ENCODE measurements at places on chromosomes 13 and 19. TPM values are rescaled to one million over a fixed set of nuclear protein-coding genes. Genes with fewer than 3 reads are reported as not detected.

GRCh38 chr19:17680230-17680722, 7.9 kb downstream of the UNC13A start:
- peaks cover 24% of the 10 kb centered on the region for H3K27me3 ChIP-seq
- H3K27ac ChIP-seq: no peak overlapping the region
- no peak for DNase-seq

DNA sequence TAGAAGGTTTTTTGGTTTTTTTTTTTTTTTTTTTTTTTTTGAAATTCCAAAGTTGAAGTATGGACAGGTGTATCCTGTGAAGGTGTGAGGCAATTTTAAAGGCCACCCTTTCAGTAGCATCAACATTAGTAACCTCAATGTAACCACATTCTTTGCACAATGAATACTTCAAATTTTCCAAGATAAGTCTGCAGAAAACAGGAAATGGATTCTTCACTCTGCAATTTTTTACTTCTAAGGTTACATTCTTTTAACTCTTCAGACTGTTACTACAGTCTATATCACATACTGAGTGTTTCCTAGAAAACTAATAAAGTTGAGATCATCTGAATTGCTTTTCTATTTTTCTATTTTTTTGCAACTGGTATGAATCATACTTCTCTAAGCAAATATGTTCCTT, 569.0 kb upstream of the GPC6 start:
- DNase-seq: no peak
- no peaks in the 10 kb centered on the region for H3K4me1 ChIP-seq
- H3K36me3 ChIP-seq: no peaks in the 10 kb centered on the region
- H3K27me3 ChIP-seq: no peaks in the 10 kb centered on the region

GRCh38 chr19:46388311-46389095, 24.9 kb downstream of the CCDC8 start:
- peaks cover 34% of the 10 kb centered on the region for H3K36me3 ChIP-seq
- H3K27ac ChIP-seq: no peak overlapping the region
- no peak for DNase-seq
- H3K4me3 ChIP-seq: no peak overlapping the region
- no peaks in the 10 kb centered on the region for H3K27me3 ChIP-seq
- H3K4me1 ChIP-seq: no peaks in the 10 kb centered on the region

DNA sequence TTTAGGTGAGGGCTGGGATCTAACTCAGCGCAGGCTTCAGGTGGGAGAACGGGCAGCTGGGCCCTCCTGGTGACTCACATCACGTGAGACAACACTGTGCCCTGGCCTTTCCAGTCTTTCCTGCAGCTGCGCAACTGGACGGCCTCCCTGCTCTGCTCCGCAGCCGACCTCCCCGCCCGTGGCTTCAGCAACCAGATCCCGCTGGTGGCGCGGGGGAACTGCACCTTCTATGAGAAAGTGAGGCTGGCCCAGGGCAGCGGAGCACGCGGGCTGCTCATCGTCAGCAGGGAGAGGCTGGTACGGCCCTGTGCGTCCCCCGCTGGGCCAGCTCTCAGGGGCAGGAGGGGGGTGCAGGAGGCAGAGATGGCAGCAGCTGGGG, 8.8 kb downstream of the SPPL2B start:
- peaks cover 3% of the 10 kb centered on the region for H3K36me3 ChIP-seq
- peak; percentile 67 for DNase-seq
- no peaks in the 10 kb centered on the region for H3K27me3 ChIP-seq
- H3K4me3 ChIP-seq: no peak overlapping the region
- peaks cover 4% of the 10 kb centered on the region for H3K4me1 ChIP-seq
- no peak overlapping the region for H3K27ac ChIP-seq

GRCh38 chr13:103803349-103803748, 737.1 kb upstream of the SLC10A2 start:
- no peaks in the 10 kb centered on the region for H3K27me3 ChIP-seq
- no peaks in the 10 kb centered on the region for H3K36me3 ChIP-seq
- no peak overlapping the region for H3K4me3 ChIP-seq
- H3K27ac ChIP-seq: no peak overlapping the region
- H3K4me1 ChIP-seq: no peaks in the 10 kb centered on the region

DNA sequence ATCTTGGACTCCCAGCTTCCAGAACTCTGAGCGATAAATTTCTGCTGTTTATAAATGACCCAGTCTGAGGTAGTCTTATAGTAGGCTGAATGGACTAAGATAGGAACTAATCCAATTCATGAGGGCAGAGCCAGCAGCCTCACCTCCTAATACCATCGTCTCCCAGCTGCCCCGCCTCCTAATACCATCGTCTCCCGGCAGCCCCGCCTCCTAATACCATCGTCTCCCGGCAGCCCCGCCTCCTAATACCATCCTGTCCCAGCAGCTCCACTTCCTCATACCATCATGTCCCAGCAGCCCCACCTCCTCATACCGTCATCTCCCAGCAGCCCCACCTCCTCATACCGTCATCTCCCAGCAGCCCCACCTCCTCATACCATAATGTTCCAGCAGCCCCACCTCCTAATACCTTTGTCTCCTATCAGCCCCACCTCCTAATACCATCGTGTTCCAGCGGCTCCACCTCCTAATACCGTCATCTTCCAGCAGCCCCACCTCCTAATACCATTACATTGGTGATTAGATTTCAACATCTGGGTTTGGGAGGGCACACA, 2.4 kb upstream of the ARGLU1 start:
- peaks cover 29% of the 10 kb centered on the region for H3K4me1 ChIP-seq
- no peak overlapping the region for H3K4me3 ChIP-seq
- H3K27me3 ChIP-seq: no peaks in the 10 kb centered on the region
- no peaks in the 10 kb centered on the region for H3K36me3 ChIP-seq
- no peak for DNase-seq

DNA sequence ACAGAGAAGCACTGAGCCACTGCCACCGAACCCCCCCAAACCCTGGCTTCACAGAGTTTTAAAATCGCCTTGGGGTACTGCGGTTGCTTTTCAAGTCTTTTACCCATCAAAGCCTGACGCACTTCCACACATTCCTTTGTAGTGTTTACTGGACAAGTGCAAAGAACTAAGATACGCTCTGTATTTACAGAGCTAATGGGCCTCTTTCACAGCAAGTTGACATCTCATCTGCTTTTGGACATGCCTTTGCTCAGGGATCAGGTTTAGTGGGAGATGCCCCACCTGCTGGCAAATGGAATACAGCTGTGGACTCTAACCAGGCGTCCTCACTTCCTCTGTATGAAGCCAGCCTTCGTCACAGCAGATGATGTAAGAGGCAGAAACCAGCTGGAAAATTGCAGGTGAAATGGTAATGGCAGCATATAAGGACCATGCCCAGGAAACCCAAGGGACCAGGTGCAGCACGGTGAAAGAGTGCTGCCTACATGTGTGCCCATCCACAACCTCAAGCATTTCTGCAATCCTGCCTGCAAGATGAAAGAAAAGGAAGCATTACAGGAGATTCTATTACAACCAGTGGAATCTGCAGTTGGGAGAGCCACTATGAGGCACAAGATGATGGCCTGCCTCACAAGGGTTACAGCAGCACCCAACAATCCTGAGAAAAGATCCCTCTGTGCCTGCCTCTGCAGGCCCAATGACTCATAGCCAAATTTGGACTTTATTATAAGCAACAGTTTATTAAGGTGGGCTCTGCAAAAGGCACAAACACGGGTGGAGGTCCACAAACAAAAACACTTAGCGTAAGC, 34.7 kb downstream of the BRD4 start:
- peaks cover 4% of the 10 kb centered on the region for H3K36me3 ChIP-seq
- H3K4me1 ChIP-seq: peaks cover 41% of the 10 kb centered on the region
- H3K27me3 ChIP-seq: no peaks in the 10 kb centered on the region
- DNase-seq: no peak
- no peak overlapping the region for H3K4me3 ChIP-seq

DNA sequence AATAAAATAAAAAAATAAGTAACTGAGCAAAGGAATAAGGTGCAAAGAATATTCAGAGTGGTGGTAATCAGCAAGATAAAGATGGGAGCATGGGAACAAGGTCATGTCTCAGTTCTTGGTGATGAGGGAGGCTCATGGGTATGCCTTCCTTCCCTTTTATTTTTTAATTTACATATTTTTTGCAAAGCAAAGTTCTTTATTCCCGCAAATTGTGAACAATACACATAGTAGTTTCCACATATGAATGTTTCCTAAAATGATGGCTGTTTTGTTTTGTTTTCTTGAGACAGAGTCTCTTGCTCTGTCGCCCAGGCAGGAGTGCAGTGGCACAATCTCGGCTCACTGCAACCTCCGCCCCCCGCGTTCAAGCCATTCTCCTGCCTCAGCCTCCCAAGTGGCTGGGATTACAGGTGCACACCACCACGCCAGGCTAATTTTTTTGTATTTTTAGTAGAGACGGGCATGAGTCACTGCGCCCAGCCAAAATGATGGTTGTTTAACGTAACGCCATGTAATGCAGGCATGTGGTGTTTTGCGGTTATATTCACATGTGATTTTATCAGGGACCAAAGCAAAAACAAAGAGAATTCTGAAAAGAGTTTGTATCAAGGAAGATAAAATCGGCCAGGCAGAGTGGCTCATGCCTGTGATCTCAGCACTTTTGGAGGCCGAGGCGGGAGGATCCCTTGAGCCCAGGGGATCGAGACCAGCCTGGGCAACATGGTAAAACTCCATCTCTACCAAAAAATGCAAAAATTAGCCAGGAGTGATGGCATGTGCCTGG, 4.5 kb upstream of the ADGRE2 start:
- H3K4me1 ChIP-seq: no peaks in the 10 kb centered on the region
- no peaks in the 10 kb centered on the region for H3K36me3 ChIP-seq
- no peaks in the 10 kb centered on the region for H3K27me3 ChIP-seq
- no peak overlapping the region for H3K4me3 ChIP-seq
- H3K27ac ChIP-seq: no peak overlapping the region

DNA sequence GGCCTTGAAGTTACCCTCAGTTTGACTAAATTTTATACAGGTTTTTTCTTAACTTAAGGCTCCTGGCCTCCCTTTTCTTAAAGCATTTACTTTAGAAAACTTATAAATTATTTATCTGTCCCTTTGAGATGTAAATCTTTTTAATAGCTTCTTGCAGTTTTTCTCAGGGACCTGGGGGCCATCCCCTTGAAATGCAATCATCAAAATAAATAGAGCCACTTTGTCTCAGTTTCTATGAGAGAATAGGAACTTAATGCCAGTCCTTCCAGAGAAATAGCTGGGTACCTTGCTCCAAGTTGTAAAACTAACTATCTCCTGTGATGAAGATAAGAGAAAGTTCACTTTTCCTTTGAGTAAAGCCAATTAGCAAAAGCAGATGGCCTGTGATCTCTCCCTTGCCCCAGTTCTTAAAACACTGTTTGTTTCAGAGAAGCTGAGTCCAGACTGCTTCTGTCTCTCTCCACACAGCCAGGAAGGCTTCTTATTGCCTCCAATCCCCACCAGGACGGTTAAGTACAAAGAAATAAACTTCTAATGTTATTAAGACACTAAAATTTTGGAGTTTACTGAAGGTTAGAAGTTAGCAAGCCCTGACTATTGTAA, 913.1 kb downstream of the OLFM4 start:
- H3K36me3 ChIP-seq: no peaks in the 10 kb centered on the region
- H3K4me1 ChIP-seq: no peaks in the 10 kb centered on the region
- H3K27me3 ChIP-seq: no peaks in the 10 kb centered on the region
- no peak overlapping the region for H3K4me3 ChIP-seq

- H3K36me3 ChIP-seq: no peaks in the 10 kb centered on the region
- H3K4me3 ChIP-seq: no peak overlapping the region
- no peaks in the 10 kb centered on the region for H3K27me3 ChIP-seq
- peaks cover 14% of the 10 kb centered on the region for H3K4me1 ChIP-seq
- no peak for DNase-seq
Measured at GRCh38 chr13:72170571-72170970, 303.6 kb upstream of the DACH1 start.

DNA sequence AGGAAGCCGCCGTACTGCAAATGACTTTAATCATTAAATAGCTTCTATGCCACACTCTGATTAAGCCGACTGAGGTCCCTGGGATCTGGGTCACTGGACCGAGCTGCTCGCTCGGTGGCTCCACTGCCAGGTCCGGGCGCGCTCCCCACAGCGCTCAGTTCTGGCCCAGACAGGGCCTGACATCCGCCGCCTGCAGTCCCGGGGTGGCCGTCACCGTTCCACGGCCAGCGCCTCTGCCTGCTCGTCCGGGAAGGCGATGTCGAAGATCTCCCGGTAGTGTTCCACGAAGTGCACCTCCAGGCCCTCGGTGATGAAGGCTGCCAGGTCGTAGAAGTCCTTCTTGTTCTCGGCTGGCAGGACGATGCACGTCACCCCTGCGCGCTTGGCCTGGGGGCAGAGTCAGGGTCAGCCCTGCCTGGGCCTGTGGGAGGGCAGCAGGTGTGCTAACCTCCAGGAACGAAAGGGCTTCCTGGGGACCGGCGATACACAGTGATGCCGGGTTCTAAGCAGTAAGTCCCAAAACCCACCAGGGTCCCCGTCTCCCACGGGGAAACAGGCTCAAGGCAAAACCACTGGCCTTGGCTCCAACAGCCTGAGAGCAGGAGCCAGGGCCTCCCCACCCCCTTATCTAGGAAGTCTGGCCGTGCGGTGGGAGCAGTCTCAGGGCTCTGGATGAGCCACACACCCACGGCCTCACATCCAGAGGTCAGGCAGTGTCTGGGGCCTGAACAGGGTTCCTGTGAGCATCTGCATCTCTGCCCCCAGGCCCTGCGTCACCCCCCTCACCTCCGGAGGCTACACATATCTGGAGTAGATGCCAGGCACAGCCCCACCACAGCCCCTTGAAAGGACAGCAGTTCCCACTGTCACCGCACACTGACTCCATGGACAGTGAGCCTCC, 2.0 kb downstream of the RPL36 start:
- H3K27me3 ChIP-seq: no peaks in the 10 kb centered on the region
- H3K4me3 ChIP-seq: no peak overlapping the region
- peaks cover 14% of the 10 kb centered on the region for H3K36me3 ChIP-seq
- no peak overlapping the region for H3K27ac ChIP-seq

- no peaks in the 10 kb centered on the region for H3K4me1 ChIP-seq
- H3K27me3 ChIP-seq: no peaks in the 10 kb centered on the region
- H3K36me3 ChIP-seq: no peaks in the 10 kb centered on the region
- no peak overlapping the region for H3K27ac ChIP-seq
Measured at GRCh38 chr19:28685802-28686201, 527.1 kb downstream of the UQCRFS1 start.

DNA sequence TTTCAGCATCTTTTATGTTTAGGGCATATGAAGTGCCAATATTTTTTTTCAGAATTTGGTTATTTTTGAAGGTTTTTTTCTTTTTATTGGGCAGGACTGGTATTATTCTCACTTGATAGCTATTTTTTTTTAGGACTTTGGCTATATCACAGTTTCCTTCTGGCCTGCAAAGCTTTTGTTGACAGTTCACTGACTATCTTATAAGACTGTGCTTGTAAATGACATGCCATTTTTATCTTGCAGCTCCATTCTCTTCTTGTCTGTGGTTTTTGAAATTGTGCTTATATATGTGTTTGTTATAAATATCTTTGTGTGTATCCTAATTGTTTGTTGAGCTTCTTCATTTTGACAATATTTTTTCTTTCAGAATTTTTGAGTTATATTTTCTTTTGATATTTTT, 26.4 kb upstream of the ZNF431 start:
- H3K4me1 ChIP-seq: no peaks in the 10 kb centered on the region
- H3K4me3 ChIP-seq: no peak overlapping the region
- peaks cover 20% of the 10 kb centered on the region for H3K36me3 ChIP-seq
- no peak overlapping the region for H3K27ac ChIP-seq
- H3K27me3 ChIP-seq: no peaks in the 10 kb centered on the region
- DNase-seq: no peak

Gene ELANE
- total RNA-seq: 16.6 TPM

Gene CYSLTR2
- total RNA-seq: 0.57 TPM

Gene PSG2
- total RNA-seq: not detected

Gene ZNF208
- 3.3 TPM for total RNA-seq

Gene KLK11
- 14.1 TPM for total RNA-seq

Gene XAB2
- total RNA-seq: 37.2 TPM

Gene PRRG2
- 11.7 TPM for total RNA-seq

Measured in lung (tissue), 17 donors.